EH (cell line): ENCODE measurements at places on chromosomes 3 and 15.

GRCh38 chr15:89385596-89386331 lies 51.1 kb upstream of the POLG start:
- DNase-seq: no peak

DNA sequence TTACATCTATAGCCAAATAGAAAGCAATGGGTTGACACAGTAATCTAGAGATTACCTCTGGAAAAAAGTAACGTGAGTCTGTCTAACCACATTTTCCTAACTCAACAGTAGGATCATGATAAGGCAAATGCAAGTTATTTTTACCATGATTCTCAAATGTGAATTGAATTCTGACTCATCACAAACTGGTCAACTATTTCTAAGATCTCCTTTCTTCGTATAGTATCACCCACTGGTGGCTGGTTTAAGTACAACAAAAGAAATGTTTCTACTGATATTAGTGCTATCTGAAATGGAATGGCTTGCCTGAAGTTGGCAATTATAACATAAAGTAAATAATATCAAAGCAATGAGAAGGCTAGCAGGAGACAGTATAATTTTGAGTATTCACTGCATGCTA lies 102.2 kb downstream of the ABI3BP start:
- peak; percentile 59 for DNase-seq

DNA sequence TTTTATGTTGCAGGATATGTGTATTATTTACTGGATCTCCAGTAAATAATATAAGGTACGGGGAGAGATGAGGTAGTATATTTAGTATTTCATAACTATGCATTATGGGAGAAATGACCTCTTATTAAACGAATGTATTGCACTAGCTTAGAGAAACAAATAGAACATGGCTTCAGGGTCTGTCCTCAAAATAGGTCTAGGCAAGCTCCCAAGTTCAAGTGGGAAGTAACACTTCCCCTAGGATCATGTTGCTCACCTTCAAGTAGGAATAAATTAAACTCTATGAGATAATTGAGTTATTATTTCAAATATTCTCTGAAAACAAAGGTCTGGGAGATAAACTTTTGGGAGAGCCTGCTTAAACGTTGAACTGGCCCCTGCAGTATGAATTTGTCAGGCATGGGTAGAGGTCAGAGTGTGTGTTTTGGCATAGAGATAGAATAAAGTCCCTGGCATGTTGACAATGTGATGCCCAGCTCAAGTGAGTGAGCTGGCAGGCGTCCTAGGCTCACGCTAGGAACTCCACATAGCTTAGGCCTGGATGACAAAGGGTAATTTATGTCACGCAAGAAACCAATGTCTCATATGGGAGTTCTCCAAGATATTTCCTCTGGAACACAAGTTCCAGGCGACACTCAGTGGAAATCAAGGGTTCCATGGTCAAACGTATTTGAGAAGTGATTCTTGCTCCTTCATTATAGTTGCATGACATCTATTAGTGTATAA lies 236.8 kb downstream of the CACNA2D3 start:
- no peak for DNase-seq

GRCh38 chr3:126349611-126350501 lies 7.4 kb downstream of the KLF15 start:
- no peak for DNase-seq

- no peak for DNase-seq
Observed at GRCh38 chr15:92205255-92205739, 188.4 kb upstream of the ST8SIA2 start.

- DNase-seq: no peak
Observed at GRCh38 chr3:188605231-188605630, 451.3 kb downstream of the LPP start.

DNA sequence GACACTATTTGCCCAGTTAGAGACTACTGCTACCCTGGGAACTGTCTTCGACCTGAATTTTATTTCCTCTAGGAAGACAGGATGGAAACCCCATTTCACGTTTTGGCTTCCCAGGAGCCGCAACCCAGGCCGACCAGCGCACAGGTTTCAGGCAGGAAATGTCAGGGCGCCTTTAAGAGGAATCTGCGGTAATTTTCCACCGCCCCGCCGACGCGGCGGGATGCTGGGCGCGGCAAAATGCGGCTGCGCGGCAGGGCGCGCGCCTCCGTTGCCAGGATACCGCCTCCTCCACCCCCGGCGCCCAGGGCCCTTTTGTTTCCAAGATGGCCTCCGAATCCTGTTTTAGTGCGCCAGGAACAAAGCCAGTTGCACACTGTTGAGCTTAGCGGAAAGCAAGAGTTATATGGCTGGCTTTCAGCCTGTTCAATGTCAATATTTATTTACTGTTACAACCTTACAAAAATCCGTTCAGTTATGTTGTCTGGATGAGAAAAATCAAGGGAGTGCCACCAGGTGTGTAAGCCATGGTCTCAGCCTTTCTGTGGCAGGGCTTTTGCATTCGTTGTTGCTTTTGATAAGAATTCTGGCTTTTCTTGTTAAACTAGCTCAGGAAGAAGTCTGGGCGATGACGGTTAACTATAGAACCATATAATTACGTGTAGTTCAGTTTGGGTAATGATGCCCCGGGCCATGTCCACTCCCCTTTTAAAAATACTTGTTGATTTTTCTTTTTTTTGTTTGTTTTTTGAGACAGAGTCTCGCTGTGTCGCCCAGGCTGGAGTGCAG lies 79.7 kb upstream of the CHD2 start:
- peak; percentile 91 for DNase-seq

DNA sequence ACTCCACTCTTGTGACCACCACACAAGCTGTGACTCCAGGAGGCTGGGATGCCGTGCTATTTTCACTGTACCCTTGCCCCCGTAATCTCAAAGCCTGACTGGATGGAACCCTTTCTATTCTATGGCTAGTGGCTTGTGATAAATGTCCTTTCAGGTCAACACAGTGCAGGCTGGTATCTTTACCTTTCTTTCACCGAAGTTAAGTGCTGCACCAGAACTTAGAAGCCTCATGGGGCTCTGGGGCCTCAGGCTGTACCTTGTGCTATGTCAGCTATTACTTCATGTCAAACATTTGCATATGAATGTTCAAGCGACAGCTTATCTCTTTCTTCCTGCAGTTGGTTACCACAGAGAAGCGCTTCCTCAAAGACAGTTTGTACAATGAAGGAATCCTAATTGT lies 66.8 kb downstream of the RPL39L start:
- DNase-seq: no peak

GRCh38 chr3:60585918-60586317 lies 665.3 kb downstream of the FHIT start:
- no peak for DNase-seq

GRCh38 chr3:186166036-186166435 lies 57.1 kb upstream of the ETV5 start:
- DNase-seq: peak; percentile 7

DNA sequence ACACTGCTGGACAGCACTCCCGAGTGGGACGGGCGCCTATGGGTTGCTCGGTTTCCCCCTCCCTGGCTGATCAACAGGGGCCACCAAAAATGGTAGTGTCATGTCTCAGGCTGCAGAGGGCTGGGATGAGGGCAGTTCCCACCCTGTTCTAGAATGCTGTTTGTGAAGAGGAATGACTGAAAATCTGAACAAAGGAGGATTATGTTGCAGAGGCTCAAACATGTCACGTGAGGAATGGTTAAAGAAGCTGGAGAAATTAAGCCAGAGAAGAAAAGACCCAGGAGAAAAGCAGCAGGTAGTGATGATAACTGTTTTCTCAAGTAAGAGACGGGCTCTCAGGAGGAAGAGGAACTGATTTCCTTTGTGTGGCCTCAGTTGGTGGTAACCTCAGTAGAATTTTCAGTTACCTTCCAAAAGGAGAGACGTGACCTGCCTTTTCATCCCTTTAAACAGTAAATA lies 10.4 kb downstream of the SPG21 start:
- no peak for DNase-seq

DNA sequence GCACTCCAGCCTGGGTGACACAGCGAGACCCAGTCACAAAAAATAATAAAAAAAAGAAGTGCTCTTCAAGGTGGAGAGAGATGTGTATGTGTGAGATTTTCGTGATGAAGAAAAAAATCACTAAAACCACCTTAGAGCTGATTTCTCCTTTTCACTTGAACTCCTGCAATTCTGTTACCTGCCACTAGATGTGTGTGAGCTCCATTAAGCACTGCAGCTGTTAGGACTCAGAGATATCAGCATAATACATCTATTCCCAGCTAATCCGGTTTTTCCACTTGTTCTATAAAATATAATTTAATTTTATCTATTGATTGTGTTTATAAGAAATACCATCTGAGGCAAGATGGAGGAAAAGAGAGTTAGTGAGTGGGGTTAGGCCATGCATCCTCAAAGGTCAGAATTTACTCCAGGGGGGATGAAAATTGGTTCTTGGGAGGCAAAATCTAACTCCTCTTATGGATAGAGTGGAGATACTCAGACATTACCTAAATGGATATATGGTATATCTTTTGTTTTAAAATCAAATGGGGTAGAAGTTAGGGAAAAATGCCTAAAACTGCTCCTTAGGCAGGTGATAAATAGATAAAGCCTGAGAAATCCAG lies 152.7 kb downstream of the IL20RB start:
- peak; percentile 32 for DNase-seq

- DNase-seq: peak; percentile 67
Observed at GRCh38 chr3:123667784-123668183, 82.9 kb upstream of the HACD2 start.

DNA sequence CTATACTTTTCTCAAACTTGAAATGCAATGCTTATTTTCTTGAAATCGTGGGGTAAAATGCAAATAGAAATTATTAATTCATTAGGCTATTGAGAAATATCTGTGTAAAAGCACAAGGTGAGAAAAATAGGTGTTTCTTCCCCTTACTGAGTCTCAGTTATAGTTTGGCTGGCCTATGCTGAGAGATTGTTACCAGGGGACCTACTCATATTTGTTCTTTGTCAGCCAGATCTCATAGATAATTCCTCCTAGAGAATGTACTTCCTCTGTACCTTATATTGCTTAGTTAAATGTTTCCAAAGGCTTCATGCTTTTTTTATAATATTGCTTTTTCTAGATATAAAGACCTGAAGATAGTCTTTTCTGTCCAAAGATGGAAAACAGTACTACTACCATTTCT lies 60.0 kb upstream of the TRPC1 start:
- DNase-seq: no peak

- DNase-seq: peak; percentile 72
Observed at GRCh38 chr3:183385698-183386613, 42.5 kb downstream of the MCF2L2 start.

- no peak for DNase-seq
Observed at GRCh38 chr15:31268911-31269784, 57.5 kb upstream of the KLF13 start.

GRCh38 chr3:71003511-71003910 lies 580.0 kb downstream of the FOXP1 start:
- no peak for DNase-seq

GRCh38 chr3:426072-426471 lies 229.5 kb downstream of the CHL1 start:
- no peak for DNase-seq

DNA sequence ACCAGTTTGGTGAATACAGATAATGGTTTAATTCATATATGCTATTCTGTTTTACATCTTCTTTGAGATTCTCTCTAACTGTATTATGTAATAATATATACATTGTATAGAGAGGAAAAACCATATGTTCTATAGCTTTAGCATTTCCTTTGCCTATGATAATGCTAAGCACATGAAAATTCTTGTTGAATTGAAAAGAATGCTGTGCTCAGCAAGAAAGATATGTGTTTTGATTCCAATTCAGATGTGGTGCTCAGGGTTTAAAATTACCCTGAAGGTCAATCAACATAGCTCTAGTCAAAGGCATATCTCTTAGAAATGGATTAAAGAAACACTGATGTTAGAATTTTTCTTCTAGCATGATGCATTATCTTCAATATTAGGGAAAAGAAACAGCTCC lies 8.5 kb upstream of the TUSC7 start:
- no peak for DNase-seq

DNA sequence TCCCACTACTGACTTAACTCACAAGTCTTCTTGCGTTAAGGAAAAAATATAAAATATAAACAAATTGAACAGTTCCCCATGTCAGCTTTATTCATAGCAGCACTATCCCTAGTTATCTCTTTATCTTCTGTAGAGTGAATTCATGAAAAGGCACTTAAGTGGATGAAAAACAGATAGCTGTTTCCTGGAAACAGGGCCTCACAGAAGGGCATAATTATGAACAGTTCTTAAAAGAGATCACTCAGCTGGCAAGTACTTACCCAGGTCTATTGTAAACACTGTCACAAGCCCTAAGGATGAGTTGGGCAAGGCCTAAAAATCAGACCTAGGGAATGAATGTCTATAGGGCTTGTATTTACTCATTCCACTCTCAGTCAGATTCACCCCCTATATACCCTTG lies 10.7 kb downstream of the MB21D2 start:
- DNase-seq: peak; percentile 64

GRCh38 chr3:129211772-129212171 lies 28.1 kb upstream of the CNBP start:
- peak; percentile 77 for DNase-seq

- DNase-seq: no peak
Observed at GRCh38 chr15:94231723-94232468, 535 bp downstream of the MCTP2 start.

- DNase-seq: no peak
Observed at GRCh38 chr3:161008086-161008485, 97.1 kb downstream of the B3GALNT1 start.

DNA sequence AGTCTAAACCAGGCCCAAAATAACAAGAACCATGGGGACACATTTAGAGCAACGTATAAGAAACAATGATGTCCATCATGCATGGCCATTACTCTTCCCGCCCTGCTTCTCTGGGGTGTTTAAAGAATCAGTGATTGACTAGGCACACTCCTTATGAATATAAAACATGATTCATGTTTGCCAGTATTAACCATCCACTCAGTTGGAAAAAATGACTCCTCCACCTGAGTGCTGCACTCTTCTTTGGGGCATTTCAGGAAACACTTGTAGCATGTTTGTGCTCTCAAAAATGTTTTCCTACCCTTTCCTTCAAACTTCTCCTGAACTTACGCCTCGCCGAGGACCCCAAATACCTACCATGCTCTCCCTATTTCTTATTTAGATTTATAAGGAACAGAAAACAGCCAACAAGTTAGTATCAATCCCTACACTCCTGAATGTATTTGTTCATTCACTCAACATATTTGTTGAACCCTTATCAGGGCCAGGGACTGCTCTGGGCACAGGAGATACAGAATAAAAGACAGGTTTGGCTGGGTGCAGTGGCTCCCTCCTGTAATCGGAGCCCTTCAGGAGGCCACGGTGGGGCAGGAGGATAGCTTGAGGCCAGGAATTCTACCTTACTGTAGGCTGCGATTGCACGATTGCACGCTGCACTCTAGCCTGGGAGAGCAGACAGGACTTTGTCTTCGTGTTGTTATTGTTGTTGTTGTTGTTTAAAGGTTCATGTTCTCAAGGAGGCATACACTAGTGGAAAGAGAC lies 137.0 kb downstream of the TMCO5A start:
- no peak for DNase-seq
